T-helper 1 cell (primary cell): ENCODE measurements at places on chromosomes 5 and 9.
A peak's percentile ranks its signal among the peaks of the same experiment; 100 is the strongest.

GRCh38 chr9:72949244-72949582, 3.6 kb downstream of the ALDH1A1 start:
- no peak for DNase-seq

- DNase-seq, result no peak
Measured at GRCh38 chr5:38681029-38681706, 124.7 kb upstream of the LIFR start.

DNA sequence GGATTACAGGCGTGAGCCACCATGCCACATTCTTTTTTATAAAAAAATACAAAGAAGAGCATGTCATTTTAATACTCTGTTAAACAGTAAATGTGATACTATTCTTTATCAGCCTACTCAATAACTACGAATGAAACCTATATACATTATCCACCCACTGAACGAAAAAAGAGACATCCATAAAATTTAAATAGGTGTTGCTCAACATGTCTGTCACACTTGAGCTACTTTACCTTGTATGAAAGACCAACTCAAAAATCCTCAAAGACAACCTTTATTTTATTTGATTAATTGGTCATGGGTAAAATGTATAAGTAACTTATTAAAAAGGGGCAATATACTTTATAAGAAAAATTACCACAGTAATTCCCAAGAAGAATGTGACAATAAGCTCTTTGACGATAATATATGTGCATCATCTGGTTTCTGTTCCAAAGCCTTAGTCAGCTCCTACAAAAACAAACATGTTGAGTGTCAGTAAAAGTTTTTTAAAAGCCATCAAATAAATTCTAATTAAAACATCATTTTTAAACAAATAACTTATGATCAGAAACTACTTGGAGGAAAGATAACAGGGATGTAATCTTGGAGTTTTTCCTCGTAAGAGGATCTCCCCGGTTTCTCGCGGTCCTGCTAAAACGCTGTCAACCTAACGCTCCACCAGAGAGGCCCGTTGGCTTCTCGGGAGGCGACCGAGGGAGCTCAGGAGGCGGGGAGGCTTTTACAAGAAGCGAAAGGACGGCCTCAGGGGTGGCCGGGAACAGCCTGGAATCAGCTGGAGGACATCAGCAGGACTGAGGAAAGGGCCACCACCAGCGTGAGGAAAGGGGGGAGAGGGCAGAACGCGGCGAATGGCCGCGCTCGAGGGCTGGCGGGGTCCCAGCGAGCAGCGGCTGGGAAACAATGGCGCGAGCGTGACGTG, 13.5 kb upstream of the ANKRD18B start:
- peak; percentile 8 for DNase-seq

DNA sequence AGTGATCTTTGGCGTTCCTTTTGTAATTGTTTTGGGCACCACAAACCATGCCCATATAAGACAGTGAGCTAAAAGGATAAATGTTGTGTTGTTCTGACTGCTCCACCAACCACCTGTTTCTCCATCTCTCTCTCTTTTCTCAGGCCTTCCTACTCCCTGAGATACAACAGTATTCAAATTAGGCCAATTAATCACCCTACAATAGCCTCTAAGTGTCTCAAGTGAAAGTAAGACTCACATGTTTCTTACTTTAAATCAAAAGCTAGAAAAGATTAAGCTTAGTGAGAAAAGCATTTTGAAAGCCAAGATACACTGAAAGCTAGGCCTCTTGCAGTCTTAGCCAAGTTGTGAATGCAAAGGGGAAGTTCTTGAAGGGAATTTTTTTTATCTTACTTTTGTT, 268.8 kb upstream of the NREP start:
- no peak for DNase-seq

GRCh38 chr5:40409601-40410000, 270.1 kb upstream of the PTGER4 start:
- DNase-seq, result peak; percentile 77

- DNase-seq, result no peak
Measured at GRCh38 chr9:106312906-106313305, 550.1 kb upstream of the ZNF462 start.

GRCh38 chr5:62718324-62718723, 139.7 kb downstream of the LRRC70 start:
- DNase-seq, result no peak

- DNase-seq, result no peak
Measured at GRCh38 chr5:124663101-124663506, 83.3 kb downstream of the ZNF608 start.

DNA sequence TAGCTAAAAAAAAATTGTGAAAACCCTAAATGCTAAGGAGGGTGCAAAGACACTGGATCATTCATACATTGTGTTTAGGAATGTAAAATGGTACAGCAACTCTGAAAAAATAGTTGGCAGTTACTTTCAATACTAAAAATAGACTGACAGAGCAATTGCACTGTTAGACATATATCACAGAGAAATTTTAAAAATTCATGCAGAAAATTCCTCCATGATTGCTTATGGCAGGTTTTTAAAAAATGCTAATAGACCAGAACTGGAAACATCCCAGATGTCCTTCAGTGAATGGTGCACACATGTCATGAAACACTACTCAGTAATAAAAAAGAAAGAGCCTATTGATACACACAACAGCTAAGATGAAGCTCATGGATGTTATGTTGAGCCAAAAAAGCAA, 349.8 kb upstream of the DAB2 start:
- DNase-seq, result no peak

GRCh38 chr9:96453625-96454024, 3.7 kb downstream of the HABP4 start:
- no peak for DNase-seq

- no peak for DNase-seq
Measured at GRCh38 chr5:137760719-137761516, 6.8 kb upstream of the HNRNPA0 start.

DNA sequence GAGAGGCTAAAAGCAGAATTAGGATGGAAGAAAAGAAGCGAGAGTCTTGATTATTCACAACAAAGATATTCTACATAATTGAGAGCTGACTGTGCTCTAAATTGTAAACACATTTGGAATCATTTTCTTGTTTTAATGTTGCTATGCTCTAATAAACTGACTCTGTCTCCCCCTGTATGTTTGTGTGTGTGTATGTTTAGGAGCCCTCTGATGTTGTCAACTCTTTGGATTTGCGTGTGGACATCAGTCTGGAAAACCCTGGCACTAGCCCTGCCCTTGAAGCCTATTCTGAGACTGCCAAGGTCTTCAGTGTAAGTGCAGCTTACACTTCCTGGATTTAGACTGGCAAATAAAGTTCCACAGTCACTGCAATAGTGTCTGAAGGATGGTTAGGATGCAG, 37.8 kb downstream of the MOCS2 start:
- no peak for DNase-seq

- DNase-seq, result no peak
Measured at GRCh38 chr5:59856358-59856757, 37.2 kb downstream of the PDE4D start.

DNA sequence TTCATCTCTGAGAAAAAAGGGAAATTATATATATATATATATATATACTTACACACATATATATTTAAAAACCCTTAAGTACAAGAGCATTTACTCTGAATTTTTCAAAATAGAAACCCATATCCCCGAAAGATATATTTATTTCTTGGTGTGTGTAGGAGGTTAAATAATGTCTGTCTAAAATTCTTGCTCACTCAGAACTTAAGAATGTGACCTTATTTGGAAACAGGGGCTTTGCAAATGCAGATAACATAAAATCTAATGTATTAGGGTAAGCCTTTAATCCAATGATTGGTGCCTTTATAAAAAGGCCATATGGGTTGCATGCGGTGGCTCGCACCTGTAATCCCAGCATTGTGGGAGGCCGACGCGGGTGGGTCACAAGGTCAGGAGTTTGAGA, 517.3 kb upstream of the TLE4 start:
- DNase-seq, result no peak

DNA sequence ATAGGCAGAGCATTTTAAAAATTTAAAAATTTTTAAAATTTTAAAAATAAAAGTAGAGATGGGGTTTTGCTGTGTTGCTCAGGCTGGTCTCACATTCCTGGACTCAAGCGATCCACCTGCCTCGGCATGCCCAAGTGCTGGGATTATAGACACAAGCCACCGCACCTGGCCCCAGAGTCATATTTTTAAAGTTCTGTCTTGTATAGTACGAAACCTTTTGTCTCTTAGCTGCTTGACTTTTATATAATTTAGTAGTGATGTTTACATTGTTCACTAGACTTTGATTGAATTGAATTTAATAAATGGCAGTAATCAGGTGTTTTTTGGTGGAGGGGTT, 31.0 kb downstream of the LRRTM2 start:
- no peak for DNase-seq

- no peak for DNase-seq
Measured at GRCh38 chr5:132271251-132272246, 14.1 kb downstream of the PDLIM4 start.

GRCh38 chr5:71740015-71740753, 21.1 kb downstream of the CARTPT start:
- DNase-seq, result no peak

DNA sequence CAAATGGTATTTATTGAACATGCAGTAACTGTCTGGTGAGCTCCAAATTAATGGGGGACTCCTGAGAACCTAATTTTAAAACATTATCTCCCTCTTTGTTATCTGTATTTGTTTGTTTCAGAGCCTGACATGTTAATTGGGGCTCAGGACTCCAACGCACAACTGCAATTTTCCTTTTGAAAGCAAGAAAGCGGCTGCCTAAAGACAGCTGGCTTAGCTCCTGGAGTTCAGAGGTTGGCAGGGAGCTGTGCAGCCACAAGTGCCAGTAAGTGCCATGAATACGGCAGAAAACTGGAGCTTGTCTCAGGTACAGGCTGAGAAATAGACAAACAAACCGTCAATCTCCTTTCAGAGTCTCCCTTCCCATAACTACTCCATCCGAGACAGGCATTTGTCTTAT, 80.9 kb downstream of the PPP2R2B start:
- no peak for DNase-seq

GRCh38 chr5:123455640-123456039, 32.4 kb upstream of the CEP120 start:
- no peak for DNase-seq

- DNase-seq, result no peak
Measured at GRCh38 chr5:89729623-89730301, 679.8 kb downstream of the CETN3 start.

- DNase-seq, result no peak
Measured at GRCh38 chr9:95157481-95158151, 159.9 kb downstream of the FANCC start.

GRCh38 chr9:81259896-81260295, 429.5 kb downstream of the TLE1 start:
- no peak for DNase-seq

DNA sequence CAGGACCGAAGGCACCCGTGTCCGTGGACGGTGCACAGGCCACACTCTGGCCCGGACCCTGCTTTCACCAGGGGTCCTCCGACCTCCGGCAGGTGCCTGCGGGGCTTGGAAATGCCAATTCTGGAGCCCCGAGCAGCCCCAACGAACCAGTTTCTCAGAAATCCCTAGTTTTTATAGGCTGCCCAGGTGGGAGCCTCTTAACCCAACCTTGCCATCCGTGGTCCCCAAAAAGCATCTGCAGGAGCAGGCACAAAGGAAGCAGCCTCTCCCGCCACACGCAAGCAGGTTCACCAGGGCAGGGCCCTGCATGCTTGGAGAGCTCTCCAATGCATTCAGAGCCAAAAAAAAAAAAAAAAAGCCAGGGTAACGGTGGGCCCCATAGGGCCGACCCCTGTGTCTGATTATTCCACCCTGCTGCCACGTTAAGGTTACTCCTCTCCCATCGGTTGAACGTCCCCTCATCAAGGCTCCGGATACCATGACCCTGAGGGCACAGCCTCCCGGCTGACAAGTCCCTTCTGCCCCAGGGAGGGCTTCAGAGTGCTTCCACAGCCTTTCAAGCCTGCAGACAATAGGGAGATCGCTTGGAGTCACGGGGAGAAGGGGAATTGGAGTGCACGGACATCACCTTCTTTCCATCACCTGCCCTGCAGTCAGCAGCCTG, 796 bp upstream of the TPRN start:
- DNase-seq, result no peak

GRCh38 chr9:109815366-109815947, 35.5 kb downstream of the PALM2AKAP2 start:
- no peak for DNase-seq

- no peak for DNase-seq
Measured at GRCh38 chr9:79610019-79610631, 38.4 kb downstream of the TLE4 start.

GRCh38 chr5:62653001-62653863, 74.6 kb downstream of the LRRC70 start:
- no peak for DNase-seq

GRCh38 chr9:135249711-135250110, 162.2 kb downstream of the OLFM1 start:
- no peak for DNase-seq

GRCh38 chr5:19172926-19173470, 815.0 kb downstream of the CDH18 start:
- no peak for DNase-seq

DNA sequence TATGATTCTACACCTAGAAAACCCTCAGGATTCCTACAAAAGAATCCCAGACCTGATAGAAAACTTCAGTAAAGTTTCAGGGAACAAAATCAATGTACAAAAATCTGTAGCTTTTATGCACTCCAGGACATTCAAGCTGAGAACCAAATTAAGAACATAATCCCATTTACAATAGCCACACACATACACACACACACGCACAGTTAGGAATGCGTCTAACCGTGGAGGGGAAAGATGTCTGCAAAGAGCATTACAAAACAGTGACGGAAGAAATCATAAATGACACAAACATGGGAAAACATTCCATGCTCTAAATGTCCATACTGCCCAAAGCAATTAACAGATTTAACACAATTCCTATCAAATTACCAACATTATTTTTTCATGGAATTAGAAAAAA, 51.4 kb upstream of the CAST start:
- no peak for DNase-seq

DNA sequence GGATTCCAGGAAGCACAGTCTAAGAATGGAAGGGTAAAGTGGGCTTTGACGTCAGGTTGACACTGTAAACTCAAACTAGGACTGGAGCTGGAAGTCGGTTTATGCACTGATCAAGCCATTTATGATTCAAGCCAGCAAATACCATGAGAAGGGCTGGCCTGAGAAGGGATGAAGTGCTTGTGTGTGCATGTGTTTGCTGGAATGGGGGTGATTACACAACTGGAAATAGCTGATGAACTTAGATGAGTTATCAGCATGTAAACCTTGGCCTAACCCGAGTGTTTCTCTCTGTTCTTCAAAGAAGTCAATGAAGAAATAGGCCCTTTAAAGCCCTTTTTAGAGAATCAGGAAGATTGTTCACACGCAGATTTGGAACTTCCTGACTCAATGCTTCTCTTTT, 287.6 kb downstream of the RFX3 start:
- no peak for DNase-seq

GRCh38 chr5:148391422-148391821, 7.7 kb downstream of the FBXO38 start:
- DNase-seq, result no peak

DNA sequence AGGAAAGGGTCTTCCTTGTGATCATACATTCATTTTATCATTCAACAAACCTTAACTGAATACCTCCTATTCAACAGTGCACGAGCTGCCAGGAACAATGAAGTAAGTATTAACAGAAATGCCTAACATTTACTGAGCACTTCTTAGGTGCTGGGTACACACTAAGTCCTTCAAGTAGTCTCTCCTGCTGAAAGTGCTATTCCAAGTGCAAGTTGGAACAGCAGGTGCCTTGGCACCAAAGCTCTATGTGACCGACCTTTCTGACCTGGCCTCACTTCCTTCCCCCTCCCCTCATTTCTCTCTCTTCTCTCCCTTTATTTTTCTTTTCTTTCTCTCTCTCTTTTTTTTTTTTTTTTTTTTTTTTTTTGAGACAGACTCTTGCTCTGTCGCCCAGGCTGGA, 94.5 kb downstream of the GRIA1 start:
- no peak for DNase-seq

GRCh38 chr5:137155261-137156000, 343.7 kb downstream of the SPOCK1 start:
- no peak for DNase-seq
